SIG-M5 (cell line): ENCODE measurements at places on chromosomes 7 and 10.

DNA sequence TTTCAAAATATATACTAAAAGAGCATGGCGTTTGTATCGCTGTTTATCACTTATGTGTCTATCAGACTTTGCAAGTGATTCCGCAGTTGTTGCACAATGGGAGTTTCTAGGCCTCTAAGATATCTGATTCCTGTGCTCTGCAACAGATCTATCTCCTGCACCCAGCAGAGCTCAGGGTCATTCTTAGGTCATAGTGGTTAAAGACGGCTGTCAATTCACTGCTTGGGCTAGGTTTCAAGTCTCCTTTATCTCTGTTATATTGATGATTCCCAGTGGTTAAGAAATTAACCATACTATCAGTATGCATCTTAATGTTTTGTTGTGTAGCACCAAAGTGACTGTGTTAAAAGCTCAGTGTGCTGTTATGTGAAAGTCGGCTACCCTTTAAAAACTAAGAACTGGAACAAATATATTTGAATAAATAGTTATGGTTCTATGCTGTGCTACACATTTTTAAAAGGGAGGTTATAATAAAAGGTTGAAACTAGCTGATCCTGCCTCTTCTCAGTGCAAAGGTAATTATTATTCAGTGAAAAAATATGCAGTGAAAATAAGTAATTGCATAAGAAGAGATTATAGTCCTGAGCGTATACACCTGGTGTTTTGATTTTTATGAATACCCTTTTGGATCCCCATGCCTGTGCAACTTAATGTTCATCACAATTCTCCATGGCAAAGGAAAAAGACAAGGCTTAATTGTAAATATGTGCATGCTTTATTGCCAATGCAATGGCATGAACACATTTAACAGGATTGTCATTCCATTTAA, 24.0 kb downstream of the HOXA1 start:
- no peak for DNase-seq

GRCh38 chr10:86306628-86307278, 59.8 kb downstream of the GRID1 start:
- no peak for DNase-seq

GRCh38 chr10:72272689-72273409, 875 bp upstream of the DDIT4 start:
- DNase-seq = no peak

DNA sequence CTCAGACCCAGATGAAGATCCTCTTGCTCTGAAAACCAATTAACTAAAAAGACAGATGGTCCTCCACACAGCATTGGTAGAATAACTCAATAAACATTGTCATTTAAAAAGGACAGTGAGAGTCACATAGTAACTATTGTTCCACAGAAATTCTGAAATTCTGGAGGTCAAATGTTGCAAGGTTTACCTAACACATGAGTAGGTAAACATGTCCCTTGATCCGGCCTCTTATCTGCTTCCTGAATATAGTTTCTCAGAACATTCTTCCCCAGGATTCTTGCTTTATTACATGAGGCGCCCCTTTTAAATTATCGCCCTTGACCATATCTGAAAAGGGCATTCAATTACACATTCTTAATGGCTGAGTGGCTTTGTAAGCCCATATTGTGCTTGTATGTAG, 270.7 kb downstream of the SEMA3D start:
- no peak for DNase-seq

- DNase-seq = no peak
These were observed 2.8 kb downstream of the CAMK2G start for GRCh38 chr10:73871295-73872189.

- no peak for DNase-seq
These were observed 620 bp downstream of the SLK start for GRCh38 chr10:103967448-103968071.

GRCh38 chr10:128779416-128779815, 653.2 kb upstream of the MKI67 start:
- no peak for DNase-seq

GRCh38 chr10:3806603-3807002, 21.6 kb upstream of the KLF6 start:
- no peak for DNase-seq

DNA sequence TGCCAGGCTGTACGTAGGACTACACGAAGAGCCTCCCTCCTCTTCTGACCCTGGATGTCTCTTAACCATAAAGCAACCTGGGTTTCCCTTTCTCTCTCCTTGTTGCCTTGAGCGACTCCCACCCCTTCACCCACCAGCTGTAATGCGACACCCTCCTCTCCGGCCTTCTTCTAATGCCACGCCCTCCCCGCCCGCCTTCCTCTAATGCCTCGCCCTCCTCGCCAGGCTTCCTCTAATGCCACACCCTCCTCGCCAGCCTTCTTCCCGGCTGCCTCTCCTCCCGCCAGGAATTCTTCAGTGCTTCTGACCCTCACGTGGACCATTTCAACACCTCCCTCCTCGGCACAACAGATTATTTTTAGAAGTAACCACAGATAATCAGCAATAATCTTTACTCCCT, 348.5 kb upstream of the SHH start:
- DNase-seq = no peak

DNA sequence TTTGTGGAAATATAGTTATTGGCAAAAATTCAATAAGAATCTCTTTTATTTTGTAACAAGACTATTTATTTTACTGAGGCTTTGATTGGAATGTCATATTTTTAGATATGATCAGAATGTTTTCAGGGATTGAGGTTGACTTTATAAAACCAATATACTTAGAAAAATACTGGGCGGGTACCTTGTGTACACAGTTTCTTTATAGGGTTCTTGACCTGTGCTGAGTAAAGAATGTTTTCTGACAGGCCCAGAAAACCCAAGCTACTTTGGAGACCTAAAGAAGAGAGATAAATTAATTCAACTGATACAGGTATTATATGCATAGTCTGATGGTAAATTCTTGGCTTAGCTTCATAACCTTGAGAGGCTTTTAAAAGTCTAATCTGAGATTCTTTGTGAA, 23.9 kb upstream of the SPAM1 start:
- no peak for DNase-seq

DNA sequence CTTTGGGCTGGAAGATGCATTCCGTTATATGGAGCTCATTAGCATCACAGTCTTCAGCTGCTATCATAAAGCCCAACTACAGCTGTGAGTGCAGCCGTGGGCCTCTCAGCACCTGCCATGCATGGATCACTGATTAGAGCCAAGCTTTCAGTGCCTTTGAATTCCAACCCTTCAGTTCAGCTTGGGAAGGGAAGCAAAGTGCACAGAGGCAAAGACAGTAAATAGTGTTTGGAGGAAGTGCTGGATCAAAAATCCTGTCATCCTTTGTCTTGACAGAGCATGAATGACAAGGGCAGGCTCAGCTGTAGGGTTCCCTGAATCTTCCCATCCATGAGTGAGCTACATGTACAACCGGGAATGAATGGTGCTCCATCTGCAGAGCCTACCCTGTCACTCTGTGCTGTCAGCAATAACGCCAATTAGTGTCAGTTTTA, 153.7 kb downstream of the DNAJB9 start:
- DNase-seq = no peak

DNA sequence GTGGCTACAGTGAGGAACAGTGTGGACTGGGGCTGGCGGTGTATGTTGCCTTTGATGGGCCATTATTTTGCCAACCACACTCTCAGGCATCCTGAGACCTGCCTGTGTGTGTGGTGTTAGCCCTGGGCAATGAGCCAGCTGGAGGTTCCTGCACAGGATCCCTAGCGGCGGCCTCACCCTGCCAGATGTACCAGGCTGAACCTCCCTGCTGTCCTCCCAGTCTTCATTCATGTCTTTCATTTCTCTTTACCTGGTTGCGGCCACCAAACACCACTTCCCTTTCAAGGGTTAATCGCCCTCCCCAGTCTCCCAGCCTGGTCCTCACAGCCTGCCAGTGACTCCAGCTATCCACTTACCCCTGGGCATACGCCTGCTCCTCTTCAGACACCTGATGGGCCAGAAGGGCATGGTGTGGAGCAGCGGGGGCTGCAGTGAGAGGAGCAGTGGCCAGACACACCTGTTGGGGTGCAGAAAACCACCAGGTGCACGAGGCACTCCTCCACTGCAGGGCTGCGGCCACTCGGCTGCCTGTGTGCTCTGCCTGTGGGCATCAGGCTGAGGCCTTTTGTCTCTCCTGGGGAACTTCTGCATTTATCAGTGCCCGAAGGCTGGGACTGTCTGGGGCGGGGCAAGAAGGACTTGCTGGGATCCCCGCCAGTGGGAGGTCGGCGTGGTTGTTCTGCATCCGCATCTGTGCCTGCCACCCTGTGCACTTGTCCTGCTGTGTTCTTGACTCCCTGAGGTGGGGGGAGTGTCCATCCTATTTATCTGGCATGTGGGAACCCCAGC, 111.6 kb downstream of the ARHGAP22 start:
- DNase-seq = no peak

GRCh38 chr10:30510184-30510931, 76.4 kb downstream of the MAP3K8 start:
- DNase-seq = no peak

DNA sequence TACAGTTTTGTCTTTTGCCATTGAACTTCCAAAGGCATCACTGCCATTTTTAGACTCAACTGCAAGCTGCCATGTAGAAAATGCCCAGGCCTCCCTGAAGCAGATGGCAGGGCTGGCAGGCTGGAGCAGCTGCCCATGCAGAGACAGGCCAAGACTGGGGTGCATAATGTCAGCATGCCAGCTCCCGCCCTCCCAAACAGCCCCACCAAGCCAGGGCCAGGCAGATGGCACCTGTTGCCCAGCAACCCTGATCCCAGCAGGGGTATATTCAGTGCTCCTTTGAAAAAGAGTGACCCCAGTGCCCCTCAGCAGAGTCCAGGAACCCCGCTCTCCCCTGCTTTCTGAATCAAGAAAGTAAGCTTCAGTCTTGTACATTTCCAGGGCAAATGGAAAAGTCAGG, 32.6 kb downstream of the VSTM4 start:
- no peak for DNase-seq

GRCh38 chr7:47008461-47008860, 573.5 kb downstream of the TNS3 start:
- no peak for DNase-seq
